ENCODE measurements at places on chromosomes 4 and X. TPM values are rescaled to one million over a fixed set of nuclear protein-coding genes. Genes with fewer than 3 reads are reported as not detected.

Gene CCDC120
- 3.5 TPM for total RNA-seq

Gene TRIM75
- not detected for total RNA-seq

Gene PHF8
- 19.8 TPM for total RNA-seq

Gene DIPK2B
- total RNA-seq, result 5.6 TPM

Gene SLC6A8
- 22.3 TPM for total RNA-seq

Gene ARMCX2
- 77.9 TPM for total RNA-seq

Gene PLXNB3
- 21.7 TPM for total RNA-seq

Gene HCCS
- 14.3 TPM for total RNA-seq

Gene TEX13C
- not detected for total RNA-seq

Gene SYTL5
- total RNA-seq, result 12.8 TPM

Gene CENPVL2
- total RNA-seq, result 0.83 TPM

Gene CRMP1
- total RNA-seq, result 99.1 TPM

Gene VSIG1
- 0.79 TPM for total RNA-seq

Gene ZGRF1
- total RNA-seq, result 13.4 TPM

Gene TMEM128
- 35.4 TPM for total RNA-seq

Gene RAI2
- 1.8 TPM for total RNA-seq

Gene NXF2B
- not detected for total RNA-seq

Gene DCAF16
- total RNA-seq, result 49.6 TPM
